Endothelial cell of umbilical vein (primary cell): ENCODE measurements at places on chromosomes 5 and 9. TPM values are rescaled to one million over a fixed set of nuclear protein-coding genes. Genes with fewer than 3 reads are reported as not detected.

The SHLD3 gene
- 3.6 TPM in 2 replicates for total RNA-seq

The PHF24 gene
- not detected in 2 replicates for total RNA-seq

The LRRC14B gene
- not detected in 2 replicates for total RNA-seq

The GIN1 gene
- 4.4 and 6.7 TPM in 2 replicates for total RNA-seq

The FOXE1 gene
- not detected in 2 replicates for total RNA-seq

The HTR4 gene
- not detected in 2 replicates for total RNA-seq

The LRRC19 gene
- not detected in 2 replicates for total RNA-seq

The C9orf153 gene
- total RNA-seq, result 0.66 TPM in 1 of 2 replicates, not detected in the other

The SPATA31E1 gene
- not detected in 2 replicates for total RNA-seq

The QSOX2 gene
- total RNA-seq, result 20.9 and 23.4 TPM in 2 replicates
